ENCODE measurements at places on chromosomes 1 and 21. TPM values are rescaled to one million over a fixed set of nuclear protein-coding genes. Genes with fewer than 3 reads are reported as not detected.

Gene KIF21B
- total RNA-seq = not detected

Gene SYTL1
- total RNA-seq = 39.3 TPM

Gene CSF3R
- not detected for total RNA-seq

Gene LCE1F
- not detected for total RNA-seq

Gene NPR1
- total RNA-seq = 0.41 TPM

Gene RASSF5
- 0.47 TPM for total RNA-seq

Gene LHX4
- not detected for total RNA-seq

Gene CD5L
- total RNA-seq = not detected

Gene KRTAP19-1
- total RNA-seq = not detected

Gene PLA2G2D
- not detected for total RNA-seq

Gene CREB3L4
- total RNA-seq = 28.4 TPM

- no peak for DNase-seq
Measured at GRCh38 chr1:222370081-222370912, 177.6 kb downstream of the HHIPL2 start.

- no peak for DNase-seq
Measured at GRCh38 chr1:2345297-2346075, 45.9 kb downstream of the MORN1 start.

- DNase-seq = no peak
Measured at GRCh38 chr1:197441999-197442414, 174.0 kb downstream of the CRB1 start.

- DNase-seq = no peak
Measured at GRCh38 chr1:48803474-48803873, 26.8 kb upstream of the BEND5 start.

DNA sequence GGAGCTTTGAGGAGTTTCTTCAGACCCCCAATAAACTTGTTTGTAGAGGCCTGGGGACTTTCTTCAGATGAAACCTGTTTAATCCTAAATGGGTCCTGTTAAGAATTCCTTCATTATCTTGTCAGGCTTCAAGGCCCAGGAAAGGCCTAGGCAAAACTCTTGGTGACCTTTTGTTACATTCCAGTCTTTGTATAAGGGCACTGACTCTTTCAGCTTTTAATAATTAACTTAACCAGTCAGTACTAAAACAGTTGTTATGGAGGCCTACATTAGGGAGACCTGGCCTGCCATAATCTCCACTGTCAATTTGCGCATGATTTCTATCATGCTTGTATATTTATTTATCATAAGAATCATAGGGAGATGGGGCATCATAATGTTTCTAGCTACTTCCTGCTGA lies 110.2 kb downstream of the FCRL5 start:
- peak; percentile 10 for DNase-seq

- peak; percentile 18 for DNase-seq
Measured at GRCh38 chr1:76124196-76124595, 49.6 kb downstream of the ST6GALNAC3 start.

GRCh38 chr1:232599178-232600041 lies 30.5 kb downstream of the SIPA1L2 start:
- peak; percentile 57 for DNase-seq

- DNase-seq = peak; percentile 8
Measured at GRCh38 chr1:19762175-19762779, 37.4 kb downstream of the TMCO4 start.

GRCh38 chr1:10825592-10825991 lies 29.1 kb upstream of the CASZ1 start:
- DNase-seq = no peak

- no peak for DNase-seq
Measured at GRCh38 chr1:75611014-75611413, at the start of gene SLC44A5. Gene SLC44A5, minus strand, starts transcription at chr1:75611114. Its CDS starts 69,667 bp downstream, at chr1:75541447.

GRCh38 chr1:45522324-45523104 lies 830 bp upstream of the PRDX1 start:
- peak; percentile 88 for DNase-seq

DNA sequence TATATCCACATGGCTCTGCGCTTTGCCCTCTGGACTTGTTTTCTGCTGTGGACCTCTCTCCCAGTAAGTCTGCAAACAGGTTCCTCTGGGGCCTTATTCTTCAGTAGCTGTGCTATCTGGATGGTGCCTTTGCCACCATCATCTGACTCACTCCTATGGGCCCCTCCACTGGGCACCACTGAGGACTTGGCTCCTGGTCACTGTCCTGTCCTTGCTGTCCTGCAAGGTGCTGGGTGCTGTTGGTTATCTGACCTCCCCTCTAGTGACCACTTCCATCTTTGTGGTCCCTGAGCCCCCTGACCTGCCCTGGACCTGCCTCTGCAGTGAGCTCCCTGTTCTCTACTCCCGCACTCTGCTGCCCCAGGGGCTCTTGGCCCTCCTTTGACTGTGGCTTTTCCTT lies 6.7 kb downstream of the CNIH3 start:
- DNase-seq = no peak

GRCh38 chr21:17578162-17578561 lies 34.5 kb downstream of the BTG3 start:
- no peak for DNase-seq

DNA sequence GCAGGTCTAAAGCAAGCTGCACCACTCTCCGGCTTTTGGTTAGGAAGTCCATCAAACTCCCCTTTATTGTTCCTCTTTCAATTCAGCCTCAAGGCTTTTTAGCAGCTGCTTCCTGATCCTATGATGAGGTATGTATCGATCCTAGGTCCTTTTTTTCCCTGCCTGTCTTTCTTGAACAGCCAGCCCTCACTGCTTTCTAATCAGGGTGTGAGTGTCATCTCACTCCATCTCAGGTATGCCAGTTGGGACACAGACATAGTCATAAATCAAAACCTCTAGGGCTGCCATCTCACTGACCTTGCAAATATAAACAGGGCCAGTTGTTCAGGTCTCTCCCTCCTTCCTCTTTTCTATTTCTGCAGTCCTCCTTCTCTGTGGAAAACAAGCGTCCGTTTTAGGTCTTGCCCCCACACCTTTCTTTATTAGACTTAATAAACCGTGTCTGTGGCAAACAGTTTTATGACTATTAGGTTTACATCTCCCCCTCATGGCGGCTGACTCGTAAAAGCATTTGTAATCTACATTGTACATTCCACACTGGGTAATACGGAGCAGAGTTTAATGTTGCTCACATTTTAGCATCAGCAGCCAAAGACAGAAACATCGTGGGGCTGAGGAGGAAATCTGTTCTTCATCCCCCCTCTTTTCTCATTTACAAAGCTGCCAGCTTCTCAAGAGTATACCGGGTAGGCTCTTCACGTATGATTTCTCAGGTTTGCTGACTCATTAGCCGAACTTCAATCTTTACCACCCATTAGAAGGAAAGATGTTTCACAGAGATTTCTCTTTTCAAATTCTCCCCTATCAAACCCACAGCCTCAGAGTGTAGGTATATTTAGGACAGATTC lies 11.6 kb downstream of the STYXL2 start:
- no peak for DNase-seq

- DNase-seq = no peak
Measured at GRCh38 chr1:110502402-110503151, 16.4 kb downstream of the KCNA10 start.

- no peak for DNase-seq
Measured at GRCh38 chr21:44875316-44875700, 1.8 kb upstream of the PTTG1IP start.

GRCh38 chr1:69697340-69697739 lies 129.6 kb downstream of the LRRC7 start:
- DNase-seq = no peak

DNA sequence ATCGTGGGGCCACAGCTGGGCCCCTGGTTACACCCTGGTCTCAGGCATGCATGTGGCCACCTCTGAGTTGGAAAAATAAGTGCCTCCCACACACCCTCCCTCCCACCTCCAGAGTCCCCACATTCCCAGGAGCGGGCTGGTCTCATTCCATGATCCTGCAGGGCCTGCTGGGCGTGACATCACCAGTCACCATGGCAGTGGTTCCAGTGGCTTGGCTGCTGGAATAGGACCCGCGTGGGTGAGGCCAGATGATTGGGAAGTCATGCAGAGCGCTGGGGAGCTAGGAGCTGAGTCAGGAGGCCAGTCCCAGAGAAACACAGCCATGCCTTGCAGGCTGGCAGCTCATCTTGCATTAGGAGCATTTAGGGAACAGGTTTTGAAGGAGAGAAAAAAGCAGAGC lies 125.4 kb upstream of the TMEM51 start:
- DNase-seq = peak; percentile 97

- no peak for DNase-seq
Measured at GRCh38 chr21:35035581-35035980, 13.5 kb downstream of the RUNX1 start.
